T-helper 17 cell (primary cell): ENCODE measurements at places on chromosomes 6 and 20. TPM values are rescaled to one million over a fixed set of nuclear protein-coding genes. Genes with fewer than 3 reads are reported as not detected.

GRCh38 chr6:77124604-77125003 lies 338.7 kb downstream of the HTR1B start:
- H3K4me3 ChIP-seq = no peak overlapping the region
- no peaks in the 10 kb centered on the region for H3K36me3 ChIP-seq
- no peak overlapping the region for H3K27ac ChIP-seq

- no peaks in the 10 kb centered on the region for H3K4me1 ChIP-seq
- H3K27me3 ChIP-seq = no peaks in the 10 kb centered on the region
- no peak for DNase-seq
- no peak overlapping the region for H3K27ac ChIP-seq
- no peaks in the 10 kb centered on the region for H3K36me3 ChIP-seq
Measured at GRCh38 chr6:164122109-164122508, 707.6 kb downstream of the QKI start.

LY6G6F gene
- total RNA-seq = 1.6 TPM

F13A1 gene
- 8.5 TPM for total RNA-seq

TGM3 gene
- not detected for total RNA-seq
